ENCODE measurements at places on chromosomes 1 and 21.

DNA sequence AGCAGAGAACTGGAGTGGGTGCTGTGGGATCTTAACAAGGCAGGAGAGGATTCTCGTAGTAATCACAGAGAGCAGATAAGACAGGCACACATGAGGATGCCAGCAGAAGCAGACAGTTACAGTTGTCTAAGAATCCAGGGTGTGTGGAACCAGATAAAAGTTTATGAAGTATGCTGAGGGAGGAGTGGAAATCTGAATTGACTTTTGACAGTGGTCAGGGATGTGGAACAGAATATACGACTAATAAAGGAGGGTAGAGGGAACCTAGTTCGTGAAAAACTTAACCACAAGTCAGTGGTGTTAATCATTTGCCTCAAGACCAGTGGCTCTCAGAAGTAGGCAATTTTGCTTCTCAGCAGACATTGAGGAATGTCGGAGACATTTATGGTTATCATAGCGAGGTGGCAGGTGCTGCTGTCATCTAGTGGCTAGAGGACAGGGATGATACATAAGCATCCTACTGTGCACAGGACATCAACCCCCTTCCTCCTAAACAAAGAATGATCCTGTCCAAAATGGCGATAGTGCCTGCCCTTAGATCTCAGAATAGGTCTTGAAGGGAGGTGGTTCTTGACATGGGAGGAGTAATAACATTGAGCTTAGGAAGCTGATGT lies 3.0 kb downstream of the LRRC8D start:
- DNase-seq: no peak

- no peak for DNase-seq
Measured at GRCh38 chr1:72271555-72272085, 10.7 kb downstream of the NEGR1 start.

DNA sequence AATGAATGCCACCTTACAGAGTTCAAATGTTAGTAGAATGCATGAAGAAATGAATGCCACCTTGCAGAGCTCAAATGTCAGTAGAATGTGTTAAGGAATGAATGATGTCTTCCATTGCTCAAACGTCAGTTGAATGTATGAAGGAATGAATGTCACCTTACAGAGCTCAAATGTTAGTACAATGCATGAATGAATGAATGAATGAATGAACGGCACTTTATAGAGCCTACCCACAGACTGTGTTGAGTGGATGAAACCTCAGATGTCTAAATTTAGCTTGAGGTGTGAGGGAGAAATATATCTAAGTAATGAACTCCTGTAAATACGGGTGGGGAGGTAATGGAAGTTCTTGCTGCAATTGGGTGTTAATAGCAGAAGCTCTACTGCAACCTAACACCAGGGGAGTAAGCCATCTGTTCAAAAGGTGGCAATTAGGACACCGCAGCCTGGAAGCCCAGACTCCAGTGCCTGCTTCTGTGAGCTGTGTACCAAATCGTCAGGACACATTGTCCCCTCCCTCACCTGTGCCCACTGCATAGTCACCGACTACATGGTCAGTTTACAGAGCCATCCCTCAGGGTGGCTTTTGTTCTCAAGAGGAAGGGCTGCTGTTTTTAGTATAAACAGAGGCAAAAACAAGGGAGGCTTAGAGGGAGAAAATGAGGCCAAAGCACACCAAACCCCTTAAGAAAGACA lies 26.7 kb downstream of the SUSD4 start:
- no peak for DNase-seq

DNA sequence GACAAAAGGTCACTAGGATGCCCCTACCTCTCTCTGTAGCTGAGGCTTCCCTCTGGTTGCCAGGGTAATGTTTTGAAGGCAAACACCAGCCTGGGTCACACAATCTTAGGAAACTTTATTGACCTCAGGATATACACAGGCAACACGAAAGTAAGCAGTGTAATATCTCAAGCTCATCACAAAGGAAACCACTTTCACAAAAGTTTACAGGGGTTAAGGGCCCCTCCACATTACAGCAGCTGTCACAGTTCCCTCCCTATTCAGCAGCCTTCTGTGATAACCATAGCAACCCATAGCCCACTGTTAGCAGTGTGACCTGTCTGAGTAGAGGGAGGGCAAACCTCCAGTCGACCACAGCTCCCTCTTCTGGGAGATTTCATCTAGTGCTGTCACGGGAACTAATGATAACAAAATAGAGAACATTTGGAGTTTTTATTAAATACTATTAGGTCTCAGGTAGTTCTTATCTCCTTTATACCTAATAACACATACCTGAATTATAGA lies 149.8 kb downstream of the PTPRC start:
- DNase-seq: no peak

DNA sequence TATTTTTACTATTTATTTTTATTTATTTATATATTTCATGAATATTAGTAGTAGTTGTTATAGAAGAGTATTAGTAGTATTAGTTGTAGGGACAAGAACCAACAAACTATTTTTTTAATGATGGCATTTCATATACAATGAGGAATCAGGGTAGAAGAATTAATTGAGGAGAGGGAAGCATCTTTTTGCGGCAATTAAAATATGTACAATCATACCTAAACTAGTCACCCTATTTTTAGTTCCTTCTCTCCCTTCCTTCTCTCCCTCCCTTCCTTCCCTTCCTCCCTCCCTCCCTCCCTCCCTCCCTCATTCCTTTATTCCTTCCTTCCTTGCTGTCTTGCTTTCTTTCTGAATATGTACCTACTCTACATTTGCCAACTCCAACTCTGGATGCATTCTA lies 189.8 kb downstream of the GRIK1 start:
- DNase-seq: no peak

DNA sequence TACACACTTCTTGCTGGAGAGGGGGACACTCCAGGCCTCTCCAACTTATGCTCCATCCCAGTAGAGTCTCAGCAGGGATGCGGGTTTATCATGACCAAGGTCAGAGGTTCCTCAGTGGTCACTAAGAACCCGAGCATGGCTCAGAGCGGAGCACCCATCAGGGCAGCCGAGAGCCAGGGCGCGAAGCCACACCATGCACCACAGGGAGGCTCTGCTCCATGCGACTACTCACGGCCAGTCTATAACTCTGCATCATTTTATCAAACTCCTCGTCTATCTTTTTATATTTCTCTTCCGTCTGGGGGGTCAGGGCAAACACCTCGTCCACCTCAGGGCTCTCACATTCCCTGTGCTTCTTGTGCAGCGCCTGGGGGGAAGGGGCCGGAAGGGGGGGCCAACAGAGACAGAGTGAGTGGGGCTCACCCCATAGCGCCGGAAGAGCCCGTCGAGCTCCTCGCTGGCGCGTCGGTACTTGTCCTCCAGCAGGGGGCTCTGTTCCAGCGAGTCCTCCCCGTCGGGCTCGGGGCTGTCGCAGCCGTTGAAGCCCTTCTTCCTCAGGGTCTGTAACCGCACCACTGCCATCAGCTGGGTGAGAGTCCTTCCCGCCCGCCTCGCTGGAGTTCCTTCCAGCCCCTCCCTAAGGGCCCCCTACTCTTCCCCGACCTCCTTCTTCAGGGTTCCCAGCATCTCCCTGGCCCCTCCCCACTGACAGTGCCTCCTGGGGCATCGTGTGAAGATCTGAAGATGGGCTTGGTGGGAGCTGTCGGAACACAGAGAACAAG lies 20.0 kb downstream of the MEF2D start:
- DNase-seq: peak; percentile 78

DNA sequence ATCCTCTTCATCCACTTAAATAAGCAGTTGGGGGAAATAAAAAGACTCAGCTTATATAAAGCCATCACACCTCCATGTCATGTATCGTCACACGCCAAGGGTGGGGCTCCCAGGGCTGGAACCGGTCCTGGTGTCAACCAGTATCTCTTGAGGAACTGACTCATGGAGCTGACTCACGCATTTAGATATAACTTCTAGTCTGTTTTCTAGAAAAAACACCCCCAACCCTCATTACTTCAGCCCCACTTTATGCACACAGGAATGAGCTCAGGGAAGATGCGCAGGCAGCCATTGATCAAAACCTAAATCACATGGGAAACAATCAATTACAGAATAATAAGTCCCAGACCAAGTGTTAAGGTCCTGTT lies 6.9 kb upstream of the IL22RA1 start:
- no peak for DNase-seq

DNA sequence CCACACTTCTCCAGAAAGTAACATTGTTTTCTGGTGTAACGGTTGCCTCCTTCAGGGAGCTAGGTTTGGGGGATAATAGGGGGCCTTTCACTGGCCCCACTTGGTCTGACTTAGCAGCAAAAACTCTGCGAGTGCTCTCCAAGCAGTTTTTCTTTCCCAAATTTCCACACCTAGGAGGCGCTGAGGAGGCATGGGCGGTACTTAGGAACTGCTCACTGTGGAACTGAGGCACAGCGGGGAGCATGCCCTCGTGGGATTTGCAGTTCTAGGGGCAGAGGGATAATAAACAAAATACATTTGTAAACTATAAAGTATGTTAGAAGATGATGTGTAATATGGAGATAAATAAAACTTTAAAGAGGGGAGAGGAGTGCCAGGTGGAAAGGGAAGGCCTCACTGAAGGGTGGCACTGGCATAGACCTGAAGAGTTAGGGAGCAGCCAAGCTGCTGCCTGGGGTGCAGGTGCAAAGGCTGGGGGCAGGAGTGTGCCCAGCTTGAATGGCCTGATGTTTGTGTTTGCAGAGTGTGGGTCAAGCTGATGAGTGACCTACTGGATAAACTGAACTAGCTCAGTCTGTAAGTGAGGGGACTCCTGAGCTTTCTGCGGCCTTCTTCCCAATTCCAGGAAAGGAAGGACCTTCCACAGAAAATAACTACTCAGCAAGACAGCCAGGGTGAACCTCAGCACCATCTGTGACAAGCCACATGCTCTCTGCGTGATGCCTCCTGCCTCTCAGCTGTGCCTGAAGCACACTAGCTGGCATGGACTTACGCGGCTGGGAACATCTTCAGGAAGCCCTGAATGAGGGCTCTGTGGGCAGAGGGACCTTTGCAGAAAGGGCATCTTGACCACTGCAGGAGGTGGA lies 1.9 kb downstream of the EPHX1 start:
- DNase-seq: no peak

DNA sequence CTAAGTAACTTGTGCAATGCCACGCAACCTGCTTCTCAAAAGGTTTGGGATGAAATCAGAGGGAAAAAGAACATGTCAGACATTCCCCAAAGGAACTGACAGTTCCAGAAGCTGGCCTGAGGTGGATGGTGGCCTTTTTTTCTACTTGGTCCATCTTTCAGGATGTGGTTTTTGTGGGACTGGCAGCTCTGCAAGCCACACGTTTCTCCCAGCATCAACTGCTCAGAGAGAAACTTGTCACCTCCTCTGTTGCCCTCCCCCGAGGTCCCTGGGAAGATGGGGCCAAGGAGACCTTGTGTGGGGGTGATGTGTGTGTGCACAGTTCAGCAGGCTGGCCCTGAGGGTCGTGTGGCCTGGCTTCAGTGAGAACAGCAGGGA lies 2.5 kb upstream of the DHRS3 start:
- peak; percentile 35 for DNase-seq
